Naive thymus-derived CD4-positive, alpha-beta T cell (primary cell): ENCODE measurements at places on chromosomes 5 and 9. TPM values are rescaled to one million over a fixed set of nuclear protein-coding genes. Genes with fewer than 3 reads are reported as not detected.

DNA sequence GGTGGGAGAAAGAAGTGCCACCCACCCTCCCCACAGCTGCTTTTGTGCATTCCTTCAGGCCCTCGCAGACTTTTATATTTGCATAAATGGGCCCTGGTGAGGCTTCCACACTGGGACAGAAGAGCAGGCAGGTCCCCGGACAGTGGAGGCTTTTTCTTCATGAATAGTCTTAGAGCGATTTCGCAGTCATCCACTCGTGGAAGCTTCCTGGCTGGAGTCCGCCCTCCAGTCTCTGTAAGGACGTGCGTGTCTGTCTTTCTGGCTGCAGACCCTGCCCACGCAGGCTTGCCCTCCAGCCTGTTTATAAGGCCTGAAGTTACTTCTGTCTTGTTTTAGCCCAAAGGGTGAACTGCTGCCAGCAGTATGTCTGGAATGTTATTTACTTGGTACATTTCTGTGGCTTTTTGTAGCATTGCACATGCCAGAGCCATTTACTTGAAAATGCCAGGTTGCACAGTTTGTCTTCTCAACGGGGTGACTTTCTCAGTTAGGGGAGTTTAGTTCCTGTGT, 195.7 kb downstream of the AOPEP start:
- no peaks in the 10 kb centered on the region for H3K4me1 ChIP-seq
- no peak for DNase-seq
- no peak overlapping the region for H3K4me3 ChIP-seq
- H3K27ac ChIP-seq = no peak overlapping the region
- H3K27me3 ChIP-seq = no peaks in the 10 kb centered on the region

DNA sequence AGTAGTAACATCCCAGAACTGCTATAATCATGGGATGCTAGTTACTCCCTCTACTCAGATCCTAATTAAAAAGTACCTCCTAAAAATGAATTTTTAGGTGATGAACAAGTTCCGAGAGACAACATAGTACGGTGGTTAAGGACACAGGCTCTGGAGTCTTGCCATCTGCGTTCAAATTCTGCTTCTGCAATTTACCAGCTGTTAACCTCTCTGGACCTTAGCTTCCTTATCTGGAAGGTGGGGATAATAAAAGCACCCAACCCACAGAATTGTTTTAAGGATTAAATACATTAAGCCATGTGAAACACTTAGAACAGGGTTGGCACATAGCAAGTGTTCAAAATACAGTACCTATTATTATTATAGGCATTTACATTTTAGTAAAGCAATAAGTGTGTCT, 77.5 kb upstream of the XPA start:
- H3K4me3 ChIP-seq = no peak overlapping the region
- no peaks in the 10 kb centered on the region for H3K27me3 ChIP-seq
- no peaks in the 10 kb centered on the region for H3K4me1 ChIP-seq
- H3K27ac ChIP-seq = no peak overlapping the region

GRCh38 chr5:13378091-13378490, 566.4 kb downstream of the DNAH5 start:
- no peaks in the 10 kb centered on the region for H3K27me3 ChIP-seq
- no peak overlapping the region for H3K27ac ChIP-seq
- no peaks in the 10 kb centered on the region for H3K36me3 ChIP-seq
- no peaks in the 10 kb centered on the region for H3K4me1 ChIP-seq
- H3K4me3 ChIP-seq = no peak overlapping the region

DNA sequence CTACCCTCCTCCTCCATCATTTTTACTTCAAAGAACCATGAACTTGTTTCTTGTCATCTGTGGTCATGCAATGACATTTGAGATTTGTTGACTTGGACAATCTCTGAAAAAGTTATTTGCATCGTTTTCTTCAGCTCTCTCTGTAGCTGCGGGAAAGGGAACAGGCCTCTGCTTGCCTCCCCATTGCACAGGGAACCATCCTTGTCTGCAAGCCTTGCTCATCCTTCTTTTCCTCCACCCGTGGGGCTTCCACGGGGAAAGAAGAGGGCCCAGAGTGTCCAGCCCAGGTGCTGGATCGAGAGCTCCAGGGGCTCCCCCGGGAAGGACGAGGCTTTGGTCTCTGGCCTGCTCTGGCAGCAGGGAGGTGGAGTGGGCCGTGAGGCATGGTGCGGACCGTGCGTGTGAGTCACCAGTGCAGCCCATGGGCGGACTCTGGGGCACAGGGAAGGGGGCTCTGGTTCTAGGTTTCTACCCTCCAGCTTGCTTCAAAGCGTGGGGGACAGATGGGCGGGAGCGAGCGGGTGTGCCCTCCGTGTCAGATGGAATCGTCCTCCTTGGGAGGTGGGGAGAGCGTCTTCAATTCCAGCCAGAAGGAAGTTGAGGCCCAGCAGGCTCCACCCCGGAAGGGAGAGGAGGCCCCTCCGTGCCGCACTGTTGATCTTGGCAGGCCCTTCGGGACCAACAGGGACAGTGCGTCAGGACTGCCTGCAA, 6.0 kb upstream of the IRX4 start:
- H3K4me1 ChIP-seq = no peaks in the 10 kb centered on the region
- H3K27ac ChIP-seq = no peak overlapping the region
- H3K27me3 ChIP-seq = no peaks in the 10 kb centered on the region

DNA sequence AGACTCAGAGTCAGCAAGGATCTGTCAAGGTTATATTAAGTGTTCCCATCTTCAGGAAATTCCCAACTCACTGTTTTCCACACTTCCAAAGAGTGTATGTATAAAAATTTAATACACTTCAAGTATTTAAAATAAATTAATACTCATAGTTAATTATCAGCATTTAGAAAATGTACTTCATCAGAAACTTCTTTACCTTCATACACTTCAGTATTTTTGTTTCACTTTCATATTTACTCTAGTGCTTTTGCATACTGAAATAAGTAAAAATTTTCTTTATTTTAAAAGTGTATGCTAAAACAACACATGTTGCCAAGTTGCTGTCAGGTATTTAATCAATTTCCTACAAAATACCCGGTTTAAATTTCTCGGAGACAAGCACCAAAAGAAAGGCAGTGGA, 16.5 kb downstream of the RICTOR start:
- H3K36me3 ChIP-seq = no peaks in the 10 kb centered on the region
- no peak for DNase-seq
- no peaks in the 10 kb centered on the region for H3K27me3 ChIP-seq
- H3K4me3 ChIP-seq = peak overlapping the region; percentile 20

Gene SLC6A7
- total RNA-seq = not detected

Gene FAM153A
- total RNA-seq = 27.9 TPM
